Caki2 (cell line): ENCODE measurements at places on chromosomes 1 and 21. TPM values are rescaled to one million over a fixed set of nuclear protein-coding genes. Genes with fewer than 3 reads are reported as not detected.

Gene VAV3
- total RNA-seq = 21.4 and 44.4 TPM in 2 replicates

Gene P3H1
- 51.4 and 54.4 TPM in 2 replicates for total RNA-seq

- no peak for DNase-seq
Measured at GRCh38 chr1:209876078-209876800, 48.5 kb downstream of the UTP25 start.

DNA sequence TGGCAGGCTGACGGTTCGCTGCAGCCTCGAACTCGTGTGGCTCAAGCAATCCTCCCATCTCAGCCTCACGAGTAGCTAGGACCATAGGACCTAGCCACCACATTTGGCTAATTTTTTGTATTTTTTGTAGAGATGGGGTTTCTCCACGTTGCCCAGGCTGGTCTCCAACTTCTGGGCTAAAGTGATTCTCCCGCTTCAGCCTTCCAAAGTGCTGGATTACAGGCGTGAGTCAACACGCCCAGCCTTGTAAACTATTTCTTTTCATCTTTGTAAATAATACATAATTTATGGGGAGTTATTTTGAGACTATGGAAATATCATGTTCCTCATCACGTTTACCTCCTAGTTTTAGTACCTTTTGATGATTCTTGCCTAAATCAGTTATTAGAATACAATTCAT lies 906 bp upstream of the FBXO28 start:
- DNase-seq = no peak

GRCh38 chr1:92536980-92537884 lies 50.5 kb upstream of the GFI1 start:
- DNase-seq = peak; percentile 11

DNA sequence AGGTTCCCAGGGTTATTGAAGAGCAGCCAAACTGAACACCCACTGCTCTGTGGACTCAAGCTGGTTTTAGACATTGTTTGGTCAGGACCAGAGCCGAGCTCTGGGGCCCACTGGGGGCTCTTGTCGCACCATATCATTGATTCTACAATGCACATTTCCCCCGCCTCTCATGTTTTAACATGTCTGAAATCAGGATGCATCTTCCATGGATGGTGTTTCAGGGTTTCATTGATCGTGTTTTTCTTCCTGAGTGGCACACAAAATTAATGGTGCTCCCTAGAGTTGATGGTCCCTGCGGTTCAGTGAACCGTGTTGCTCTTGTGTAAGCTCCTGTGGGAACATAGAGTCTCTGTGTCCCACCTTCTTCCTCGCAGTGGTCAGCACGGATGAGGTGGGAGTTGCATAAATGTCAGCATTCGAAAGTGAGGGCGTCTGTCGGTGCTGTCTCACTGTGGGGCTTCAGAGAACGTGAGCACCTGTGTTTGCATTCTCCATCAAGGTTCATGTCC lies 38.3 kb downstream of the GALNT2 start:
- DNase-seq = no peak
